ENCODE measurements at places on chromosomes 16 and 17.

DNA sequence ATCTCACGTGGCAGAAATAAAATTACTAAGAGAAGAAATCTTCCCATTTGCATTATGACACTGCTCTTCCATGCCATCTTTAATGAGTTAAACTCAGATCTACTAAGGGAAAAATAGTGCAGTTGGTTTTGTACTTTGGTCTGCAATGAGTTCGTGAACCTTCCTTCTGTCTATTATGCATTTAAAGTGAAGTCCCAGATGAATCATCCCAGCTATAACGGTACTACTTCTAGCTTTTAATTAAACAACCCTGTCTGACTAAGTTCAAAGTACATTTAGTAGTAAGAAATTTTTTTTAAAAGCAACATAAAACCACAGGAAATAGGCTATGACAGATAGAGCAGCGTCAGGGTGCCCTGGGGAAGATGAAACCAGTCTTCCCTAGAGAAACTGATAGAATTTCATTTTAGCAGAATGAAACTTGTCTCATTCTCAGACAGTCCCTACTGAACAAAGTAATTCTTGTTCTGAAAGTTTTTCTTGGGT lies 1.8 kb downstream of the TMIGD1 start:
- DNase-seq = no peak

DNA sequence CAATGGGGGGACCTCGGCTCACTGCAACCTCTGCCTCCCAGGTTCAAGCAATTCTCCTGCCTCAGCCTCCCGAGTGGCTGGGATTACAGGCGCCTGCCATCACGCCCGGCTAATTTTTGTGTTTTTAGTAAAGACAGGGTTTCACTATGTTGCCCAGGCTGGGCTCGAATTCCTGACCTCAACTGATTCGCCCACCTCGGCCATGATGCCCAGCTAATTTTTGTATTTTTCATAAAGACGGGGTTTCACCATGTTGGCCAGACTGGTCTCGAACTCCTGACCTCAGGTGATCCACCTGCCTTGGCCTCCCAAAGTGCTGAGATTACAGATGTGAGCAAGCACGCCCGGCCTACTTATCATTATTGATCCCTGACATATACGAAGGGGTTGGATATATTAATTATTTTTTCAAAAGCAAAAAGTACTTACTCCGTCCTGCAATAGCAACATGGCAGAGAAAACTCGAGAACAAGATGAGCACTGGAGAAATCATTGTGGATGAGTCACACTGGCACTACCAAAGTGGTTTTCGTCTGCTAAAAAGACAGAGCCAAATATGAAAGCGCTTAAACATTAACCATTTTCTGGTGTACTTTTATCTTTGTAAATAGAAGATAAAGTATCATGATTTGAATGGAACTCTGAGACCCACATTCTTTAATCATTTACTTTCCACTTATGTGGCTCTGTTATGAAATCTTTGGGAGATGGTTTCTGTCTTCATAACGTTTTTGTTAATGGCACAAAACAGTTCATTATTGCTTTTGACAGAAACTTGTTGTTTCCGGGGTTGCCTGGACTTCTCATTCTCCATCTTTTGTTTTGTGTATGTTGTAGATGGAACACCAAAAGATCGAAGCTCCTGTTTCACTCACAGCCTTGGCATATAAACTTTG lies at the start of gene APOH:
Gene APOH (minus strand): TSS at position 529 of the 896 bp plus-strand sequence. CDS start 36 bp downstream, at position 493.
- DNase-seq = no peak

DNA sequence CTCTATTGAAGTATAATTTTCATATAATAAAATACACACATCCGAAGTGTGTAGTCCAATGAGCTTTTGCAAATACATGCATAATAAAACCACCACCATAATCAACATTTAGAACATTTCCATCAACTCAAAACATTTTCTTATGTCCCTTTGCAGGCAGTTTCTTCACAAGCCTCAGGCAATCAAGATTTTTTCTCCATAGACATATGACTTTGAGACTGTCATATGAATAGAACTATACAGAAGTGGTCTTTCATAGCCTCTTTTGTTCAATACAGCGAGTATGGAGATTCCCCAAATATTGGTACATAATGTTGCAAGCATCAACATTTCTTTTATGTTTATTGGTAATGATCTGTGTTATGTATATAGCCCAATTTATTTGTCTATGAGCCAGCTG lies 983.2 kb downstream of the CDH11 start:
- DNase-seq = no peak

DNA sequence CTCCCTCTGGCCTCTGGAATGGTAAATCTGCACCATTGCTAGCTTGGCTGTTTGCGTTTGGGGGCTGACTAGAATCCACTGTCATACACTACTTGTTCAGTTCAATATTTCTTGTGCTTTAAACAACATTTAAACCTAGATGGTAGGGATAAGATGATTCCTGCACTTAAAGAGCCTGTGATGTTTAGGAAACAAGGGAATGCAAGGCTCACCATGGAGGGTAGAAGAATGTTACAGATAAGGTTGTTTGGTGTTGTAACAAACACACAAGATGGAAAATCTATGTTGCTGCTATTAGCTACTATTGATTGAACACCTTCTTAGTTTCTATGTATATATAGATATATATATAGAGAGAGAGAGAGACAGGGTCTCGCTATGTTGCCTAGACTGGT lies 31.4 kb downstream of the YPEL2 start:
- DNase-seq = no peak

- no peak for DNase-seq
Observed at GRCh38 chr17:31788571-31788946, 70.5 kb downstream of the COPRS start.

Data from iPS DF 6.9 (cell line).